IPS-NIHi11 (cell line): ENCODE measurements at places on chromosomes 3 and 15.
A peak's percentile ranks its signal among the peaks of the same experiment; 100 is the strongest.

GRCh38 chr15:90934256-90934948 is 683 bp upstream of the UNC45A start:
- DNase-seq, result peak; percentile 84

DNA sequence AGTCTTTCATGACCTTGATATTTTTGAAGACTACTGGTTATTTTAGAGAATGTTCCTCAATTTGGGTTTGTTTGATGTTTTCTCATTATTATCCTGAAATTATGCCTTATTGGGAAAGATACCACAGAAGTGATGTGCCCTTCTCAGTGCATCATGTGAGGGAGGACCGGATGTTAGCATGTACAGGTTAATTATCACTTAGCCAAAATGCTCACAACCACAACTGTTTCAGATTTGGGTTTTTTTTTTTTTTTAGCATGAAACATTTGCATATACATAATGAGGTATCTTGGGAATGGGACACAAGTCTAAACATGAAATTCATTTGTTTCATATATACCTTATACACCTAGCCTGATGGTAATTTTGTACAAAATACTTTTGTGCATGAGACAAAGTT is 59.8 kb downstream of the PIK3R4 start:
- no peak for DNase-seq

GRCh38 chr3:12442654-12443501 is 41.4 kb upstream of the TSEN2 start:
- no peak for DNase-seq

DNA sequence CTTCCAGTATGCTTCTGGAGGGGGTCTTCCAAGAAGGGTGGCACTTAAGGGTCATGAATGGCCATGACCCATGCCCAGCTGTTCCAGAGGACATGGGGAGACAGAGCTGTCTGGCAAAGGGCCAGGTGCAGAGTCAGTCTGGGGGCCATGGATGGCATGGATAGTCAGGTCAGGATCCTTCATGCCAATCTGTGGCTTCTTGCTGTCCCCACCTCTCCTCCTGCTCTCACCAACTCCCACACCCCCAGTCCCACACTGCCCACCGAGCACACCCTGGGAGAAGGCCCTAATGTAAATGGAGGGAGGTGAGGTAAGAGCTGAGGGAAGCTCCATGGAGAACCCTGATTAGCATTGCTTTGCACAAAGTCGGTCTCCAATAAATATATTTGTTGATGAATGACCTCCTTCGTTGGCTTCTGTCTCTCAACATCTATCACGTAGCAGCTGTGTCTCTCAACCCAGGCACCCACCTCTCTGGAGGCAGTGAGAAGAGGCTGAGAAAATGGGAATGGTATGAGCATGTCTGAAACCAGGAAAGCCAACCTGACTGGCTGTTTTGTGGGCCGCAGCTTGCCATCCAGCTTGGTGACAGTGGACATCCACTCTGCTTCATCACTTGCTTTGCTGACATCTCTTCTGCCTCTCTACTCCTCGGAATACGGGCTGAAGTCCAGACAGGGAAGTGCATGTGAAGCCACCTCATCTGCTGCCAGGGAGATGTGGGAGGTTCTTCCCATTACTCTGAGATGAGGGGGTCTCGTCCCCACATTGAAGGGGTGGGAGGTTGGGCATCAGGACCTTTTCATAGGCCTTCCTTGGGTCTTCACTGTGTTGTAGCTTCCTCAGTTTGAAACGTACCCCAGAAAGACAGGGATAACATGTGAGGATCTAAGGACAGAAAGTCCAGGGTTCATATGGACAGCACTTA is 37.7 kb upstream of the RAB6B start:
- DNase-seq, result no peak

GRCh38 chr15:51223771-51224229 is 114.6 kb downstream of the CYP19A1 start:
- no peak for DNase-seq

DNA sequence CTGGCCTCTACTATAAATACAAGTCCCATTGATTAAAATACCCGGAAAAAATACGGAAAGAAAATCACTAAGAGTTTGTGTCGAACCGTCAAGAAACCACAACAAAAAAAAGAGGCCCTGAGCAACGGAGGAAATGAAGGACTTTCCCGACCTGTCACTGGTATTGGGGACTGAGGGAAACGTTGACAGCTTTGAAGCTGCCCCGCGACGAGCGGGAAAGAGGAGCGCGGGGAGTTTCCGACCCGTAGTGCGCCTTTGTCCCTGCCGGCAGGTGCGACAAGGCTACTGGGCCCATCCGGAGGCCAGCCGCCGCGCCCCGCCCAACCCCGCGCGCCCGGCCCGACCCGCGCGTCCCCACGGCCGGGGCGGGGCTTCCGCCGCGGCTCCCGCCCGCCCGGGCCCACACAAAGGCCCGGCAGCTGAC is 416 bp downstream of the PBRM1 start:
- DNase-seq, result peak; percentile 99

DNA sequence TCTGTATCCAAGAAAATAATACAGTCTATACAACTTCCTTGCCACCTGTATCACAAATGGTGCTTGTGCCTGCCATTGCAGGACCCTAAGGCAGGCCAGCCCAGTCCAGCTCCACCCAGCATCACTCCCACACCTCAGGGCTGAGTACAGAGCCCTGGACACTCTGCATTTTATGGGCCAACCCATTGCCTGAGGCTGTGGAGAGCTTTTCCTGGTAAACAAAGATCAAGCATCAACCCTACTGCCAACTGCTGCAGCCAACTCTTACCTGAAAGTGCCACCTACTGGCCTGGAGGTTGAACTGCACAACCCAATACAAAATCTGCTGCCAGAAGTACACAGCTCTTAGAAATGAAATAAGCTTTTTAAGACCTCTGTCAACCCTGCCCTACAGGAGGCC is 1082.2 kb downstream of the NAALADL2 start:
- DNase-seq, result peak; percentile 20

DNA sequence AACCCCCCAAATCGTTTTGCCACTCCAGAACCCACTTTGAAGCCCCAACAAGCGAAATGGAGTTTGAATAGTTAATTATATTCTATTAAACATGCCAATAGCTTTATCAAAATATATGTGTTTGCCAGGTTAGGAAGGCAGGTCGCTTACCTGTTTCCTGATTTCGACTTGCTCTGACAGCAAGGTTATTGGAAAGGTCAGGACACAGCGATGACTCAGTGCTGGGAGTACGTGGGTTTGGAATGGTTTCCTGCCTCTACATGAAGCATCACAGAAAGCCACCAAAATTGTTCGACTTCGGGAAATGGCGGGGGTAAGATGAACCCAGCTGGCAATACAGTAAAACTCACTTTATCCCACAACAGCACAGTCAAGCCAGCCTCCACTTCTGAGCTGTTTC is 135.6 kb upstream of the ABI3BP start:
- DNase-seq, result no peak

DNA sequence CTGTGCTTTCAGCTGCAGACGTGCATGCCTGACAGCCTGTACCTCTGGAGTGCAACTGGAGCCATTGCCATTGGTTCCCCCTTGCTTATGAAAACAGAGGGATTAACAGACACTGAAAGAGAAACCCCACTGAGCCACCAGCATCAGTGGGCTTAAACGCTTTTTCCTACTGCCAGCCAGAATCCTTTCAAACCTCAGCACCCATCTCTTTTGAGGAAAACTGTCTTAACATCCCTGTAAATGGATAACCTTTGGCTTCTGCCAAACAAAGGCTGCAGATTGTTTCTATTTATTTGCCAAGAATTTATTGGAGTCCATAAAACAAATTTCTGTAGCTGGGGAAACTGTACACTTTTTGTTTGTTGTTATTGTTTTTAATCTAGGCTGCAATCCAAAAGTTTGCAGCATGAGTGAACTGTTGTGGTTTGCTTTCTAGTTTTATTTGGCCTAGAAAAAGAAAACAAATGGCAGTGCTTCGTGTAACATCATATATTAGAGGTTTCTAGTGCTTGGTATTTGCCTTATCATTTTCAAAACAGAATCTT is 369.2 kb upstream of the IL12A start:
- peak; percentile 33 for DNase-seq

- peak; percentile 68 for DNase-seq
Measured at GRCh38 chr3:8443829-8444791, 57.5 kb upstream of the LMCD1 start.

GRCh38 chr3:155663467-155664212 is 81.2 kb downstream of the PLCH1 start:
- DNase-seq, result no peak

- DNase-seq, result no peak
Measured at GRCh38 chr3:128794067-128794768, 68.2 kb downstream of the RAB7A start.

- no peak for DNase-seq
Measured at GRCh38 chr15:52278135-52278534, 17.5 kb downstream of the MYO5C start.

GRCh38 chr15:100291106-100291505 is 50.7 kb downstream of the ADAMTS17 start:
- DNase-seq, result no peak

DNA sequence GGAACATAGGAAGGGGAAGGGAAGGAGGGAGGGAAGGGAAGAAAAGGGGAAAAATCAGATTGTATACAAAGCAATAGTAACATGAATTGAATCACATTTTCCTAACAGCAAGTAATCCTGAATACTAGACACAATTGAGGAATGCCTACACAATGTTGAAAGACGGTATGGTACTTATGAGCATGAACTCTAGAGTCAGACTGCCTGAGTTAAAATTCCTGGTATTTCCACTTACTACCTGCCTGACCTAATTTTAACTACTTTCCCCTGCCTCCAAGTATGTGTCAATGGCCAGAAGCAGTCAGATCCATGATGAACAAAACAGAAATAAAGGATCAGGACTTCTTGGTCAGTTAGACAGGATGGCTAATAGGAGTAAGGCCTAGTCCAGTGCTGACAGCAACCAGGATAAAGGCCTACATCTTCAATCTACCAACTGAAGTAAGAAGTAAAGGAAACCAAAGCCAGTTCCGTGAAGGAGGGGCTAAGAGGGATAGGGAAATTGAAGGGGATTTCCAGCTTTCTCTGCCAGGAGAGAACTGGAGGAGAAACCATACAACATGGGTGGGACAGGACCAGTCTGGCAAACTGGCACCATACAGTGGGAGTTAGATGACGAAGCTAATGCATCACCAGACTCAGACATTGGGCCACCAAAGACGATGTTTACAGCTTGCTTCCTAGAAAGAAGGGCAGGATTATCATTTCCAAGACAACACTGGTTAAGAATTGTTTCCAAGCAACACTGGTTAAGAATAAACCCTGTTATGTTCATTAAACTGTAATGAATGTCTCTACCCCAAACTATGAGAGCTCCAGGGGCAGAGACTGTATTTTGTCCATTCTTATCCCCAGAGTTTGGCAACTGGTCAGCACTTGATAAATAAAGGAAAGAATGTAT is 151.6 kb upstream of the UBE2E2 start:
- no peak for DNase-seq

GRCh38 chr15:90679959-90680358 is 37.2 kb upstream of the BLM start:
- DNase-seq, result no peak

GRCh38 chr3:16671690-16672089 is 66.5 kb upstream of the DAZL start:
- DNase-seq, result peak; percentile 50

DNA sequence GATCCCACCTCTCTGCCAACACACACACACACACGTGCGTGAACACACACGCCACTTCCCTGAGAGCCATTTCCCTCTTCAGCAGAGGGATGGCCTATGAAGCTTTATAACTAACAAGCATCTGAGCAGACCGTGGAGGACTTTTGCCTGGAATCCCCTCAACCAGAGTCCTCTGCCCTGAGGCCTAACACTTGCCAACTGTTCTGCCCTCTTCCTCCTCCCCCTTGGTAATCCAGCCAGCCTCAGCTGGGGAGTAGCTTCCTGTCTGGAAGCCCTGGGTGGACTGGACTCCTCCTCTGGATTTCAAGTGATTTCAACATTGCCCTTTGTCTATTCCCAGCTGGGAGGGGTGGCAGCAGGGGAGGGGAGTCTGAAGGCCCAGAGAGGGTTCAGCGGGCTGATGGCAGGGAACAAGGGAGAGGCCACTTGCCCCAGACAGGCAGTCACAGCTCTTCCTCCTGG is 68.4 kb upstream of the HACD2 start:
- no peak for DNase-seq

GRCh38 chr3:171469376-171469775 is 9.2 kb upstream of the TNIK start:
- DNase-seq, result no peak

DNA sequence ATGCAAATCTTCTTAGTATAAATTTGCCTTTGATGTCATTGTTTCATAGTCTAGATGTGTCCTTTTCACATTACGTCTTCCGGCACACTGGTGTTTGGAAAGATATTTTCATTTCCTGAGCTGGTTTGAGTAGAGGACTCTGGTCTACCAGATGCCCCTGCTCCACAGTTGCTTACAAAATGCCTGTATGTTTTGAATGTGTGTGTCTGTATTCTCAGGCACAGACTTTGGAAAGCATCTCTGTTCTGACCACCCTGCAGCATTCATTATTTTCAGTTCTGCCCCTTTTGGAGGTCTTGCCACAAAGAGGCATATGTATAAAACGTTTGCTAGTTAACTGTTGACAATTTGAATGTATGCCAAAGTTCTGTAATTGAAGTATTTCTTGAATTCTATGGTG is 236.0 kb upstream of the GOLIM4 start:
- DNase-seq, result no peak

DNA sequence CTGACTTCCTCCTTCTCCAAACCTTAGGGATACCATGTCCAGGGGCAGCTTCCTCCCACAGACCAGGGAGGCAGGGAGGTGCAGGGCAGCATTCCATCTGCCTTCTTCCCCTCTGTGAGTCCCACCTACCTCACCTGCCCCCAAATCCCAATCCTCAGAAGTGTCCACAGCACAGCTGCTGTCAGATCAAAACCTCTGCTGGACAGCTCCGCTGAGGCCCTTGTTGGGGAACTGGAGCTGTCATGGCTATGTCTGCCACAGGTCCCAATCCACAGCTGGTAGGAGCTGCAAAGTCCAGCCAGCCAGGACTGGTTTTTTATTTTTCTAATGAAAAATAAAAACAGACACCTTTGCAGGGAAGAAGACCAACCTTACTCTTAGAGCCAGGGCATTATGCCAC is 40.7 kb upstream of the TBC1D21 start:
- peak; percentile 66 for DNase-seq

GRCh38 chr3:69236812-69237707 is 114.7 kb upstream of the LMOD3 start:
- peak; percentile 39 for DNase-seq
